ENCODE measurements at places on chromosomes 7 and 10.
A peak's percentile ranks its signal among the peaks of the same experiment; 100 is the strongest.

DNA sequence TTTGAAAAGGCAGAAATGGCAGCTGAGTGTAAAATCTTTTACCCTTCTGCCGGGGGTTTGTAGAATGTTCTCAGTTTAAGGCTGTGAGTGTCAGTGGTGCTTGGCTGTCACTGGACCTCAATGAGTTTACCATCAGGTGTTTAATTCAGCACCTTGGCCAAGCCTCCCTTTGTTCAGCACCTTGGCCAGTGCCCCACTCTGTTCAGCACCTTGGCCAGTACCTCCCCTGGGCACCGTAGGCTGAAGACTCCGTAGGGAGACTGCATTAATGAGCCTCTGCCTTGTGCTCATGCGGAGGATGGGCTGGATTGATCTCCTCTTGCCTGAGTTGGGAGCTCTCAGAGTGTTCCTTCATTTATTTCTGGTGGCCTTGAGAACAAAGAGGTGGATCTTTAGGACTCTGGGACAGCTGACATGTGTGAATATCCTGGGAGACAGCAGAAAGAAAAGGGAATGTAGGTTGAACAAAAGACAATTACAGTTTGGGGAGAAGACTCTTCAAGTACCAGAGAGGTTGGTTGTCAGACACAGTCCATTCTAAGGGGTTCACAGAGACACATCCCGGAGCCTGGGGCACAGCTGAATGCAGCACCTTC, 1.6 kb downstream of the FAM24A start:
- DNase-seq = peak; percentile 50

GRCh38 chr10:19845503-19846368, 29.5 kb downstream of the PLXDC2 start:
- DNase-seq = no peak

- DNase-seq = no peak
Observed at GRCh38 chr10:101146392-101147251, 15.5 kb downstream of the TLX1 start.

- peak; percentile 34 for DNase-seq
Observed at GRCh38 chr10:11742009-11742778, at the start of gene ECHDC3. ECHDC3 (plus strand) TSS chr10:11742382; CDS start chr10:11742577, 195 bp downstream.

DNA sequence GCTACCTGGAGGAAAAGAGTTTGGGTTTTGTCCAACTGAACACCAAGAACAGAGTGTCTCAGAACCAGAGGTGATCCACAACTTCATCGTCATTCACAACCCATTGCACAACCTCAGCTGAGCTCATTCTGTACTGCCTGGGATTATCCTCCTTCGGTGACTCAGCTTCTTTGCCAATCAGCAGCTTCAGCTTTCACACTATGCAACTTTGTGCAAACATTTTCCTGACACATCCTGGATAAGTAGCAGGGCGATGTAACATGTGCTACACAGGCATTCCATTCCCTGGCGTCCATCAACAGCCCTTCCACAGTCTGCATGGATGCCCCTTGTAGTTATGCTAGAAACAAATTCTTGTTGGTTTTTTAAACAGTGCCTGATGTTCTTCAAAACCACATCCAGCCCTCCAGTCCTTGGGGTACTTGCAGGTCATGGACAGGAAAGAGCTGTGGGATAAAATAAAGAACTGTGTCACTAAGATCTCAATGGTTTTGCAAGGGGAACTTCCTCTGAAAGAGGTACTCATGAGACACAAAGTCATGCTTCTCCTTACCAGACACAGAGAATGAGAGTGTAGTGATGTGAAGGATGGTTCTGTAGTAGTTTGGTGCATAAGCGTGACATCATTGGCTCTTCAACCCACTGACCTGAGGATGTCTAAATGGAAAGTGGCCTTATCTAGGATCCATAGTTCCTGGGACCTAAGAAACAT, 478.5 kb downstream of the KIF20B start:
- DNase-seq = peak; percentile 85

DNA sequence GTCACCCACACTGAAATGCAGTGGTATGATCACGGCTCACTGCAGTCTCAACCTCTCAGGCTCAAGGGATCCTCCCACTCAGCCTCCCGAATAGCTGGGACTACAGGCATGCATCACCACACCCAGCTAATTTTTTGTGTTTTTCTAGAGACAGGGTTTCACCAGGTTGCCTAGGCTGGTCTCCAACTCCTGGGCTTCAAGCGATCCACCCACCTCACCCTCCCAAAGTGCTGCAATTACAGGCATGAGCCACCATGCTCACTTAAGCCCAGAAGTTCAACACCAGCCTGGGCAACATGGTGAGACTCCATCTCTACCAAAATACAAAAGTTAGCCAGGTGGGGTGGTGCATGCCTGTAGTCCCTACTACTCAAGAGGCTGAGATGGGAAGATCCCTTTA, 33.5 kb downstream of the GDI2 start:
- DNase-seq = no peak

Measured in fibroblast of skin of back (primary cell).